ENCODE measurements at places on chromosomes 6 and 20. TPM values are rescaled to one million over a fixed set of nuclear protein-coding genes. Genes with fewer than 3 reads are reported as not detected.

DNA sequence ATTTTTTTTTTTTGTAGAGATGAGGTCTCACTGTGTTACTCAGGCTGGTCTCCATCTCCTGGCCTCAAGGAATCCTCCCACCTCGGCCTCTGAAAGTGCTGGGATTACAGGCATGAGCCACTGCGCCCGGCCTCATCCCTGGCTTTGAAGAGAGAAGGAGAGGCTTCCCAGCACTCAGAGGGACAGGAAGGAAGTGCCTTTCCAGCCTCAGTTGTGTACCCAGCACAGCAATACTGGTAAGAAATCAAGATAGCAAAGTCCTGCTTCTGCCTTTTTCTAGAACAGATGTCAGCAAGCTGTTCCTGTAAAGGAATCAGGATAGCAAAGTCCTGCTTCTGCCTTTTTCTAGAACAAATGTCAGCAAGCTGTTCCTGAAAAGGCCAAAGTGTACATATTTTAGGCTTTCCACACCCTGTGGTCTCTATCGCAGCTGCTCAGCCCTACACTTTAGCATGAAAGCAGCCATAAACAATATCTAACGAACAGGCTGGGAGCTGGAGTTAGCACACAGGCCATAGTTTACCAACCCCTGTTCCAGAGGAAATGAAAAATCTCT is 6.3 kb upstream of the PLTP start:
- H3K27ac ChIP-seq, result no peak overlapping the region
- H3K4me3 ChIP-seq, result no peak overlapping the region
- DNase-seq, result no peak
- H3K27me3 ChIP-seq, result peaks cover 14% of the 10 kb centered on the region

DNA sequence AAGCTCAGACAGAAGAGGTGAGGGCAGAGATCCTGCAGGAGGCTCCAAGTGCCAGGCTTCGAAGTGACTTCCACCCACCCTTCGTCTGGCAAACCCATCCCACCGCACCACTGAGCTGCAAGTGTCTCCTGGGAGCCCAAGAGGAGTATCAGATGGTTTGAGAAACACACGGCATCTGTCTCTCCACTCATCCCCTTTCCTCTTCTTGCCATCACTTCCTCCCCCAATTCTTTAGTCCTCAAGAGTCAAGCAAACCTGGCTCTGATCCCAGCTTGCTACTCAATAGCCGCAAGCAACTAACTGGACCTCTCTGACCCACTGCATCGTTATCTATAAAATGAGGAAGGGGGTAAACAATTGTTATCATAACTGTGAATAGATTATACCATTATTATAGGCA is 142.1 kb downstream of the BMP7 start:
- H3K27me3 ChIP-seq, result peaks cover 7% of the 10 kb centered on the region
- H3K4me3 ChIP-seq, result no peak overlapping the region
- no peak for DNase-seq
- H3K4me1 ChIP-seq, result peaks cover 2% of the 10 kb centered on the region
- H3K36me3 ChIP-seq, result no peaks in the 10 kb centered on the region
- no peak overlapping the region for H3K27ac ChIP-seq

- H3K4me3 ChIP-seq, result no peak overlapping the region
- no peak for DNase-seq
- H3K4me1 ChIP-seq, result no peaks in the 10 kb centered on the region
Observed at GRCh38 chr20:4465855-4466545, 255.7 kb upstream of the PRND start.

DNA sequence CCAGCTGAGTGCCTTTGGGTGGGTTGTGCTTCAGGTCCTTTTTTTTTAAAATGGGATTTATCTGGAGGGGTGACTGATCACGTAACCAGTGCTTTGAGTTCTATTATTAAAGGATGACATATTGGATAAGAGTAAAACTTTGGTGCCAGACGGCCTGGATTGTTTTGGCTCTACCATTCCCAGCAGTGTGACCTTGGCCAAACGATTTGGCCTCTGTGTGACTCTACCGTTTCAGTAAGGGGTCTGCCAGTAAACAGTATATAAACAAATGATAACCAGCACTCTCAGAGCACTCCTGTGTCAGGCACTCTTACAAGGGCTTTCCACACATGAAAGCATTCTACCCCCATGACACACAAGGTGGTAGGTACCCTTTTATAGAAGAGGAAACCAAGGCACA is 8.7 kb downstream of the SCRT2 start:
- DNase-seq, result no peak
- H3K4me1 ChIP-seq, result peaks cover 8% of the 10 kb centered on the region
- no peaks in the 10 kb centered on the region for H3K36me3 ChIP-seq

GRCh38 chr6:152472325-152472724 is 164.8 kb downstream of the SYNE1 start:
- H3K27ac ChIP-seq, result no peak overlapping the region
- no peak for DNase-seq
- no peak overlapping the region for H3K4me3 ChIP-seq
- H3K4me1 ChIP-seq, result no peaks in the 10 kb centered on the region
- peaks cover 10% of the 10 kb centered on the region for H3K27me3 ChIP-seq

DNA sequence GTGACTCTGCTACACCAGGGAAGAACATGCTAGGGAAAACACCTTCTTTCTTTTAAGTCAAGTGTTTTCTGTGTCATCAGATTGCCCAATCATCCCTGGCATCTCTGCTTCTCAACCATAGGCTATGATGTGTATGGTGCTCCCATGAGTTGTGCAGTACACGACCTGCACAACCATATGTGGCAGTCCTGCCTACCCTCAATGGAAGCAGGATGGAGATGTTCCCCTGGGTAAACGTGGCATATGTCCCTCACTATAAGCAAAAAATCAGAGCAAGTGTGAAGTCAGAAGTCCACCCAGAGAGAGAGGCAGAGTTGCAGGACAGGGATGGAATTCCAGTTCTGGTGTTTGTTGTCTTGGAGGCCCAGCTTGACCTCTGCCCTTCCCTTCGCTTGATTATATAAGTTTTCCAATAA is 10.3 kb upstream of the SNHG17 start:
- no peak for DNase-seq
- peak overlapping the region; percentile 75 for H3K27ac ChIP-seq
- H3K27me3 ChIP-seq, result peaks cover 6% of the 10 kb centered on the region
- peaks cover 34% of the 10 kb centered on the region for H3K4me1 ChIP-seq
- H3K4me3 ChIP-seq, result no peak overlapping the region

GRCh38 chr20:44693627-44694026 is 21.5 kb upstream of the CCN5 start:
- DNase-seq, result no peak
- H3K27ac ChIP-seq, result no peak overlapping the region
- no peak overlapping the region for H3K4me3 ChIP-seq
- H3K27me3 ChIP-seq, result no peaks in the 10 kb centered on the region
- H3K4me1 ChIP-seq, result peaks cover 14% of the 10 kb centered on the region

- H3K4me1 ChIP-seq, result peaks cover 15% of the 10 kb centered on the region
- no peak for DNase-seq
- H3K4me3 ChIP-seq, result no peak overlapping the region
- H3K27ac ChIP-seq, result peak overlapping the region; percentile 7
- peaks cover 44% of the 10 kb centered on the region for H3K36me3 ChIP-seq
- H3K27me3 ChIP-seq, result no peaks in the 10 kb centered on the region
Observed at GRCh38 chr6:160057080-160057479, 64.5 kb upstream of the SLC22A1 start.

- DNase-seq, result no peak
- H3K27ac ChIP-seq, result peak overlapping the region; percentile 91
- H3K36me3 ChIP-seq, result peaks cover 62% of the 10 kb centered on the region
- H3K4me1 ChIP-seq, result peaks cover 65% of the 10 kb centered on the region
Observed at GRCh38 chr20:48737434-48738093, 90.2 kb downstream of the PREX1 start.

DNA sequence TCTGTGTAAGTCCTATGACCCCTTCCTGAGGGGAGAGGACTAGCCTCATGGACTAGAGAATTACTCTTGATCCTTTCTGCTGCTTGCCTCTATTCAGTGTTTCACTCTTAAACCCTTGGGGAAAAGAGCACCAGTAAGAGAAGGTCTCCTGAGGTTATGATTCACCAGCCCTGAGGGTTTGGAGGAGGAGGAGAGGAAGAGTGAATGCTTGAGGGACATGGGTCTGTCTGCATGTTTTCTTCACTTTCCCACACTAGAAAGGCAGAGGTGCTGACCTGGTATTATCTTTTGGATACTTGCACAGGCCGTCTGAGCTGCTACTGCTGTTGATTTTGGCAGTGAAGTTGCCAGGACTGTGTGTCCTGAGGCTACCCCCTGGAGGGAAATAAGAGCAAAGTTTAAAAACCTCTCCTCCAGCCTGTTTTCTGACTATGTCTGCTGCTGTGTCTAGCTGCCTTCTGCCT is 78.3 kb downstream of the CD109 start:
- H3K27ac ChIP-seq, result no peak overlapping the region
- no peak overlapping the region for H3K4me3 ChIP-seq
- no peaks in the 10 kb centered on the region for H3K4me1 ChIP-seq
- no peak for DNase-seq

- DNase-seq, result no peak
- H3K4me1 ChIP-seq, result no peaks in the 10 kb centered on the region
- H3K27ac ChIP-seq, result no peak overlapping the region
- no peaks in the 10 kb centered on the region for H3K36me3 ChIP-seq
Observed at GRCh38 chr20:46324960-46325703, 16.8 kb upstream of the CDH22 start.

DNA sequence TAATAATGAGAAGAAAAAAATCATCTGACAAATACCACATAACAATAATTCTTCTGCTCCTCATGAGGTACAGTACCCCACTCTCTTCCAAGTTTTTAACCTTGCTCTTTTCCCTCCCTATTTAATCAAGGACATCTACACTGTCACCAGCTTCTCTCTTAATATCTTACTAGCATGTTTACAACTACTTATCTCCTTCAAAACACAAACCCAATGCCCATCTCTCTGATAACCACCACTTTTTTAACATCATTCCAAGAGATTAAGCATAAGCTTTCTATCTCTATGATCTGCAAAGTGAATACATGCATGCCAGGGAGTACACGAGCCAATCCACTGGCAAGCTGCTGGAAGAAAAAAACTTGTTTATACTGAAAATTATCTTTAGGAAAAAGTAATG is 10.3 kb downstream of the CEP85L start:
- peaks cover 28% of the 10 kb centered on the region for H3K36me3 ChIP-seq
- DNase-seq, result no peak
- no peaks in the 10 kb centered on the region for H3K27me3 ChIP-seq
- H3K4me1 ChIP-seq, result peaks cover 62% of the 10 kb centered on the region
- peak overlapping the region; percentile 14 for H3K27ac ChIP-seq

DNA sequence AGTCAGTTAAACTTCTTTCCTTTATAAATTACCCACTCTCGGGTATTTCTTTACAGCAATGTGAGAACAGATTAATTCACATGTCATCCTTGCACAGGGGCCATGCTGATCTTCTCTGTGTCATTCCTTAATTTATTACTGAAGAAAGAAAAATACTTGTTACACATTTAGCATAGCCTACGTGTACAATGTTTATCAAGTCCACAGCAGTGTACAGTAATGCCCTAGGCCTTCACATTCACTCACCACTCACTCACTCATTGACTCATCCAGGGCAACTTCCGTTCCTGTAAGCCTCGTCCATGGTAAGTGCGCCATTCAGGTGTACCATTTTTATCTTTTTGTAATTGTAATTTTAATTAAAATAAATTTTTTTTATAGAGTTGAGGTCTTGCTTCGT is 73.6 kb downstream of the RSPH3 start:
- no peaks in the 10 kb centered on the region for H3K27me3 ChIP-seq
- H3K27ac ChIP-seq, result no peak overlapping the region
- no peaks in the 10 kb centered on the region for H3K36me3 ChIP-seq
- no peak for DNase-seq
- no peak overlapping the region for H3K4me3 ChIP-seq
- H3K4me1 ChIP-seq, result no peaks in the 10 kb centered on the region

DNA sequence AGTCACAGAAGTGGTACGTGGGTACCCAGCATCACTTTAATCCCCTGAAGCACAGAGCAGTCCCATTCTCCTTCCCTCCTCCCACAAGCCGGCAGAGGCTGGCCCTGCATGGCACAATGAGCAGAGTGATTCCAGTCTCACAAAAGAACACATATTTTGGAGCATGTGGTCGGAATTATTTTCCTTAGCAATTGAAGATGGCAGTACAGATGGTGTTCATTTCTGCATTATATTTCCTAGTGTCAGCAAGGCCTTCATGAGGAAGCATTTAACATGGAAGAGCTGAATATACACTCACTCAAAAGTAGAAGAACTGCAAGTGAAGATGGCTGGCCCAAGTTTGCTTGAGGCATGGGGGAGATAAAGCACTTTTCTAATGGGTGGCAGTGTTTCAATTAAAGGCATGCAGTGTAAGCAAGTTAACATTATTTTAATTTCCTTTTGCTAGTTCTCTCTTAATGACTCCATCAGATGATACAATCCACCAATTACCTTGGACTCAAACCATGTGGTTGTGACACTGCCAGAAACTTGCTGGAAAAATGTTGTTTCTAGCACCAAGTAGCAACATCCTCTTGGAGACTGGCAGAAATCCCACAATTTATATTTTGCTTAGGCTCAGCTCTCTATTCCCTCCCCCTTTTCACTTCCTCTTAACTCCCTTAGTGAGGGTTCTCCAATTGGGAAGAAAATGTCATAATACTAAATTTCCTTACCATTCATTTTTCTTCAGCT is 74.4 kb downstream of the ARHGAP18 start:
- H3K27me3 ChIP-seq, result no peaks in the 10 kb centered on the region
- no peak overlapping the region for H3K4me3 ChIP-seq
- no peak overlapping the region for H3K27ac ChIP-seq
- no peak for DNase-seq

DNA sequence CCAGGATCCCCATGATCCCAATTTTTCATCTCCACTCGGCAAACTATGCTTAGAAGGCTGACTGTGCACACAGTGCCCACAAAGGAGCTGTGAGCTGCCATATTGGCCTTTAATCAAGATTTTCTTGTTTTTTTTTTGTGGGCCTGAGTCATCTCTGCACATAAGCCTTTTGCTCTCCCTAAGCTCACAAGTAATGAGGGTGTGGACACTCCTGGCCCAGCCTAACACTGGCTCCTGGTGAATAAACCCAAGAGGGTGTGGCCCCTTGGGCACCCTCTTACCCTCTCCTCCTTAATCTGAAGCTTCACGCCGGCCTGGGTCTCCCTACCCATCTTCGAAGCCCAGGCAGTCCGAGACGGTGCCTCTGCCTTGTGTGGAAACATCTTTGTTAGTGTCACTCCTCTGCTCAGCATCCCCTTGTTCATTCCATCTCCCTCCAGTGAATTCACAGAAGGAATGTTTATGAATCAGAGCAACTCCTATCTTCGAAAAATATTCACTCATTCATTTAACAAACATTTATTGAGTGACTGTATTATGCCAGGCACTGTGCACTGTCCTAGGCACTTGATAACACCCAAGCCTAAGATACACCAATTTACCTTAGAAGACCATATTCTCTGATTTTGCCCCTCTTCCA is 22.2 kb upstream of the MRPS10 start:
- H3K27me3 ChIP-seq, result no peaks in the 10 kb centered on the region
- no peak overlapping the region for H3K27ac ChIP-seq
- H3K4me3 ChIP-seq, result no peak overlapping the region
- no peak for DNase-seq
- no peaks in the 10 kb centered on the region for H3K36me3 ChIP-seq
- H3K4me1 ChIP-seq, result peaks cover 1% of the 10 kb centered on the region

GRCh38 chr20:58048096-58048702 is 180.3 kb downstream of the ANKRD60 start:
- no peak overlapping the region for H3K27ac ChIP-seq
- no peaks in the 10 kb centered on the region for H3K4me1 ChIP-seq
- H3K4me3 ChIP-seq, result no peak overlapping the region
- no peaks in the 10 kb centered on the region for H3K36me3 ChIP-seq

Gene TMEM14A
- 19.6 TPM for total RNA-seq

Gene ABCC10
- total RNA-seq, result 24.3 TPM

Gene SMLR1
- not detected for total RNA-seq

Gene ADTRP
- total RNA-seq, result 29.1 TPM

Gene EYS
- not detected for total RNA-seq

Gene PCSK2
- total RNA-seq, result not detected

Gene LY86
- total RNA-seq, result 1.2 TPM

Gene MLN
- total RNA-seq, result not detected

Gene PTPN1
- total RNA-seq, result 53.0 TPM

Gene TFAP2A
- total RNA-seq, result 0.10 TPM

Gene OR2J3
- not detected for total RNA-seq

All from activated naive CD8-positive, alpha-beta T cell treated with anti-CD3 and anti-CD28 coated beads for 36 hours (primary cell).